ENCODE measurements at places on chromosomes 16 and 17. TPM values are rescaled to one million over a fixed set of nuclear protein-coding genes. Genes with fewer than 3 reads are reported as not detected.

GRCh38 chr16:2911638-2912329 lies at the start of gene FLYWCH1:
Gene FLYWCH1, plus strand, starts transcription at chr16:2911931. Its CDS starts 17,755 bp downstream, at chr16:2929686.
- peak; percentile 97 for DNase-seq

DNA sequence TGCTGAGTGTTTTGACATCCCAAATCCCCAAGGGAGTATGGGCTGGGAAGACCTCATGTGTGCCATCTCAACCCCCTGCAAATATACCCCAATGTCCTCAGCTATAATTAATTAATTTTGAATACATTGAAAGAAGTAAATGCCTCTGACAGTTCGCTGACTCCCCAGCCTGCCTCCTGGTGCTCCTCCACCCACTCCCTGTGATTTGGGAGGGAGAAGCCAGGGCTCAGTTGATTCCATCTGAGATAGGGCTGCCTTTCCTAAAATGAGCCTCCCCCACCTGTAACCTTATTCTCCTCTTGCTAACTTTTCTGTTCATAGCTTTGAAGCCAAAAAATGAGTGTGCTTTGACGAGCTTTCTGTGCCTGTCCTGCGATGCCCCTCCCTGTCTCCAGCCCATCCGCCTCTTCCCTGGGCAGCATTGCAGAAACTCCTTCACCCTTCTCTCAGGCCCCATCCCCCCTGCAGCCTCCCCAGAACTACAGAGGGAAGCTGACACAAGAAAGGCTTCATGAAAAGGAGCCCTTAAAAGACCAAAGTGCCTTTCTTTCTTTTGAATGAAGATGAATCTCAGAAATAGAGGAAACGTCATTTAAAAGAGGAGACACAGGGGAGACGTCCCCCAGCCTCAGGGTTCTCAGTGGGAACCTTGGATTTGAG lies 70.3 kb downstream of the HLF start:
- no peak for DNase-seq

DNA sequence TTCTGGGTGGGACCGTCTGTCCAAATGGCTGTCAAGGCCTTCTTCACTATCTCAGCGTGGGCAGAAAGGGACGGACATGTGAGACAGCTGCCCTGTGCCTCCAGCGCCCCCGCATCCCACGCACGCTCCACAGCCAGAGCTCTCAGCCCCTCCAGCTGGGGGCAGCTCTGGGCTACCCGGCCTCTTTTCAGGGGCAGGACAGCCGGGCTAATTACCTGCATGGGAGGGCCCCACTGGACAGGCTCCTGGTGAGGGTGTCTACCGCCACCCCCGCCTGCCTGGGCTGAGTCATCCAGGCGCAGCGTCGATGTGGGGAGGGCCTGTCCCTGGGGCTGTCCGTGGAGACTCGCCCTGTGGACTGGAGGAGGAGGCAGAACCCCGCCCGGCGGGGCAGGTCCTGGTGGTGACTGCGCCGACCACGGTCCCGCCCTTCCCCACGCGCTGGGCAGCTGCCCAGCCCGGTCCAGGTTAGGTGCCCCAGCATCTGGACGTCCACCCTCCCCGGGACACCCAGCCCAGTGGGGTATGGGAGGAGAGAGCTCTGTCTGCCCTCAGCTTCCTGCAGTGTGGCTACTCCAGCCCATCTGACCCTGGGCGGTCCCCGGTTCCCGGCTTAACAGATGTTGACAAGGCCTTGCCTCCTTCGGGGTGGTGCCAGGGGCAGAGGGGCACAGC lies 5.9 kb upstream of the METRNL start:
- peak; percentile 82 for DNase-seq

DNA sequence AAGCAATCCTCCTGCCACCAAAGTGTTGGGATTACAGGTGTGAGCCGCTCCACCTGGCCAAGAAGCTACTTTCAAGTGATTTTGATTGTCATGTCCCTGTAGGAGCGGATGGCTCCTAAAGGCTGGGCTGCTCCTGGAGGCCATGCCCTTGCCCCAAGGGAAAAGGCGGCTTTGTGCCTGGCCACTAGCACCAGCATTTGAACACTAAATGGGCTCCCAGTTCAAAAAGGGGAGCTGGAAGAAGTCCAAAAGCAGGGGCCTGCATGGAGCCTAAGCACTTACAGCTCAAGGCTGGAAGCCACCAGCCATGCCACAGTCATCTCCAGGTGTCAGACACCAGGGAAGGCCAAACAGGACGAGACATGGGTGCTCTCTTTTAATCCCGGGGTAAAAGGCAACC lies 26.8 kb downstream of the SPHK1 start:
- no peak for DNase-seq

DNA sequence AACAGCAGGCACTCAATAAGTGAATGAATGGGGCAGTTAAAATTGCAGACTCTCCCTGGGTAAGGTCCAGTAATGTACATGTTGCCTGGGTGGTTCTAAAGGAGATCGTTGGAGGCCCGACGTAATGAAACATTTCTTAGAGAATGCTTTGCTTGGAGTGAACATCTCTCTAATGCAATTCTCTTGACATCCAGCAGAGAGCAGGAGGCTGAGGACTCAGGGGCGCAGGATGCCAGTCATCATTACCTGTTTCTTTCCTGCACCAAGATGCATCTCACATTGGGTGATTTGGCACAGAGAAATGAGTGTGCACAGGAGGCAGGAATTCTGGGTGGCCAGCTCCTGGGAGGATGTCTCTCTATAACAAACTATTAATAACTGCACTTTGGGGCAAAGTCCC lies 130.3 kb upstream of the RBBP6 start:
- DNase-seq: peak; percentile 8

DNA sequence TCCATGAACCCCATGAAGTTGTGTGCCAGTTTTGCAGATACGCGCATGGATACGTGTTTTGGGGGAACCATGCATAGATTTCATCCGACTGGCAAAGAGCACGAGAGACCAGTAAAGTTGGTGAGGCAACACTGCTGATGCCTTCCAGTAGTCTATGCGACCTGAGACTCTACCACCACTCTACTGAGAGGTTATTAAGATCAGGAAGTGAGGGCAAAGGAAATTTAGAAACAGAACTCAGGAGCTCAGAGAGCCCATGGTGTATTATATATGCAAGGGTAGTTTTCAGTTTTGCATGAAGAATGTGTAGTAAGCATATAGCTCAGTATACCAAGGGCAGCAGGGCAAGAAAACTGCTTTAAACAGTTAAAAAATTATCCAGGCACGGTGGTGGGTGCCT lies 4.2 kb downstream of the SLX4 start:
- DNase-seq: no peak

SLC52A1 gene
- not detected for total RNA-seq

UTS2R gene
- total RNA-seq: not detected

VTN gene
- not detected for total RNA-seq

SLC5A2 gene
- not detected for total RNA-seq
